ENCODE measurements at places on chromosomes 7 and 10.

GRCh38 chr7:138886501-138886917, 88.5 kb upstream of the ATP6V0A4 start:
- no peak for DNase-seq

GRCh38 chr10:15242261-15242840, 73.9 kb upstream of the NMT2 start:
- DNase-seq: no peak

DNA sequence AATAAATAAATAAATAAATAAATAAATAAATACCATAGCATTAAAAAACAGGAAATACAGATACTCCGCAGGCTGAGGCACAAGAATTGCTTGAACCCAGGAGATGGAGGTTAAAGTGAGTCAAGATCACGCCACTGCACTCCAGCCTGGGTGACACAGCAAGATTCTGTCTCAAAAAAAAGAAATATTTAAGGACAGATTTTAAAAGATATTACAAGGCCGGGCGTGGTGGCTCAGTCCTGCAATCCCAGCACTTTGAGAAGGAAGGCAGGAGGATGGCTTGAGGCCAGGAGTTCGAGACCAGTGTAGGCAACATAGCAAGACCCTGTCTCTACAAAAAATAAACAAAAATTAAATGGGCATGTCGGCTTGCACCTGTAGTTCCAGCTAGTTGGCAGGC, 17.5 kb upstream of the SNX8 start:
- no peak for DNase-seq

DNA sequence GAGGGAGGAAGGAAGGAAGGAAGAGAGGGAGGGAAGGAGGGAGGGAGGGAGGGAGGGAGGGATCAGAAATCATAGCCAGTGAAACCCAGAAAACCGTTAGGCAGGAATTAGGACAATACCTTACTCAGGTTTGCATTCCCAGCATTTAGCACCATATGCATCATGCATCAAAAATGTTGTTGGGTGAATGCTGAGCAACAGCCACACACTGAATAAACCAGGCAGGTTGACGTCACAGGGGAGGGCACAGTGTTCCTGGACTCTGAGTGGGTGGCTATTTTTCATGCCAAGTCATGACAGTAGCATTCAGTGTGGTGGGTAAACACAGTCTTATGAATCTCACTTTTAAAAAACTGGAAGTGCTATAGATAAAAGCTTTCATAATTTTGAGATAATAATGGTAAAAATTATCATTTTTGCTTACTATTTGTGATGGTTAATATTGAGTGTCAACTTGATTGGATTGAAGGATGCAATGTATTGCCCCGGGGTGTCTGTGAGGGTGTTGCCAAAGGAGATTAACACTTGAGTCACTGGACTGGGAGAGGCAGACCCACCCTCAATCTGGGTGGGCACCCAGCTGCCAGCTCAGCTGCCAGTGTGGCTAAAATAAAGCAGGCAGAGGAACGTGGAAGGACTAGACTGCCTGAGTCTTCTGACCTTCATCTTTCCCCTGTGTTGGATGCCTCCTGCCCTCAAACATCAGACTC, 199.1 kb upstream of the PRKCQ start:
- no peak for DNase-seq

DNA sequence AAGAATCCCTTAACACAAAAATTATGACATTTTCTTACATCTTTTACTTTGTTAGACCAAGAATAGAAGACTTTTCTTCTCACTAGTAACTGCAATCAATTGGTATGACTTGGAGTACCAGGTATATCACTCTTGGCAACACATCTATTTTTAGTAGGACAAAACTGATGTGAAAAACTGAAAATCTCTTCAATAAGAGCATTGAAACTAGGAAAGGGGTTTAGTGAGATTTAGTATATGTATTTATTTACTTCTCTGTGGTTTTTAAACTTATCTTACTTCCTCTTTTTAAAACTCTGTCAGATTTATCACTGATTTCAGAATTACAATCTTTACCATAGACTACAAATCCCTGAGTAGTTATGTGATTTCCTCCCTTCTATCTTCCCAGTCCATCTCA, 366.2 kb downstream of the PCDH15 start:
- no peak for DNase-seq

Measured in NCI-H1930 (cell line).